Muscle of leg (tissue), 16 donors: ENCODE measurements at places on chromosomes 2 and 18. TPM values are rescaled to one million over a fixed set of nuclear protein-coding genes. Genes with fewer than 3 reads are reported as not detected.

The IL1RL2 gene
- 0.27 TPM for total RNA-seq

The ACOXL gene
- 0.09 TPM for total RNA-seq

The PLEK gene
- 4.4 TPM for total RNA-seq

The GORASP2 gene
- 24.6 TPM for total RNA-seq

The TRIM43 gene
- total RNA-seq: not detected

- H3K4me3 ChIP-seq: no peak overlapping the region
- no peaks in the 10 kb centered on the region for H3K36me3 ChIP-seq
- no peak overlapping the region for H3K27ac ChIP-seq
- peaks cover 50% of the 10 kb centered on the region for H3K4me1 ChIP-seq
- no peak for DNase-seq
Observed at GRCh38 chr2:237192881-237193280, 107.2 kb downstream of the COPS8 start.

DNA sequence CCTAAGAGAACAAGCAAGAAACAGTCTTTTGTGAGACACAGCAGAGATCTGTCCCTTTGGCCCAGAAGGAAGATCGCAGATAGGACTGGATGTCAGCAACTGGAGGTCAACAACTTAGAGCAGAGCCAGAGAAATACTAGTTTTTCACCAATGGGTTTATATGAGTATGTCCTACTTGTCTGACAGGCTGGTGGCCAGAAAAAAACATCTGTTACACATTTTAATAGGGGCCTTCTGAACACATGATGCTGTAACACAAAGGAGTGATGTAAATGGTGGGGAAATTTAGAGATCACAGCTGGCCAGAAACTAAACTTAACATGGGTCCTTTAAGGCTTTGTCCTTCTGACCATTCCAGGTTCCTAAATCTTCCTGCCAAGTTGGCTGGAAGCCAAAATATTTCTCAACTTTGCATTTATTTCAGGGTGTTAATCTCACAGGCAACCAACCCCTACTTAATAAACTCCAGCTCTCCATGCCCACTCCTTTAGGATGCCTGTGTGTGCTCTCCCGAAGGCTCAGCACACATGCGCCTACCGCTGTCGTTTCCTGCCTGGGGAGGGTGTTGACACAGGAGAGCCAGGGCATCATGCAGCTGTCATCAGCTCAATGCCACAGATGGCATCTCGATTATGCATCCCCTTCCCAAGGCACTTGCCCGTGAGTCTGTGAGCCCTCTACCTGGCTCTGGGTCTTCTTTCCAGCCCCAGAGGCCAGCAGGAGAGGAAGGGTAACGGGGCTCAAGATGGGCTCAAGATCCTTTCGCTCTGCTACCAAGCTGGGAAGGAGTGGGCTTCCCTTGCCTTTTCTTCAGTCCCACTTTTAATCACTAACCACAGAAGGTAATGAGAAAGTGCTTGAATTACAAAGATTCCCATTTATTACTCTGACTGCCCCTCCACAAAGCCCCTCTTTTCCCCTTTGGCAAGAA lies 252.5 kb downstream of the ETAA1 start:
- H3K27me3 ChIP-seq: peaks cover 5% of the 10 kb centered on the region
- peaks cover 22% of the 10 kb centered on the region for H3K4me1 ChIP-seq
- H3K27ac ChIP-seq: peak overlapping the region; percentile 73
- H3K36me3 ChIP-seq: no peaks in the 10 kb centered on the region

GRCh38 chr2:62263076-62263715 lies 67.3 kb downstream of the B3GNT2 start:
- H3K4me3 ChIP-seq: no peak overlapping the region
- no peak for DNase-seq
- H3K27me3 ChIP-seq: no peaks in the 10 kb centered on the region
- H3K27ac ChIP-seq: no peak overlapping the region
- H3K4me1 ChIP-seq: no peaks in the 10 kb centered on the region

DNA sequence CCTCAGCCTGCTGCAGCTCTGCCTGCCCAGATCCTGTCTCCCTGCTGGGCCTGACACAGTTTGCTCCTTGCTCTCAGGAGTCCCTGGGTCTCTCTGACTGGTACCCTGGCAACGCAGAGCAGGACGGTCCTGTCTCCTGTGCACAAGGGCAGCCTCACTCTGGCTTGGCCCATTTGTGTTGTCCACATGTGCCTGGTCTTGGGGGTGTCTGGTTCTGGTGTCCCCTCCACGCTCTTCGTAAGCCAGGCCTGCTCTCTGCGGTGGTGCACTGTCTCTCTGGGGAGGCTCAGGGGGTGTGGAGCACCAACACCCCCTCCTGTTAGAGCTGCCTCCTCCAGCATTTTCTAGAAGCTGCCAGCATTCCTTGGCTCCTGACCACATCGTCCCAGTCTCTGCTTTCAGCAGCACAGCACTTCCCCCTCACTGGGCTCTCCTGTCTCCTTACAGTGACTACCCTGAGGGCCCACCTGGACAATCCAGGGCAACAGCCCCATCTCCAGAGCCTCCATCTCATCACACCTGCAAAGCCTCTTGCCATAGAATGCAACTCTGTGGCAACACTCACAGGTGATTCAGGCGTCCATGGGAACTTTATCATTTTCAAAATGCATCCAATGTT lies 235.6 kb upstream of the HS6ST1 start:
- no peak overlapping the region for H3K4me3 ChIP-seq
- no peaks in the 10 kb centered on the region for H3K27me3 ChIP-seq
- peaks cover 27% of the 10 kb centered on the region for H3K4me1 ChIP-seq
- H3K36me3 ChIP-seq: no peaks in the 10 kb centered on the region

GRCh38 chr2:152071092-152071491 lies 27.8 kb downstream of the CACNB4 start:
- H3K4me1 ChIP-seq: no peaks in the 10 kb centered on the region
- DNase-seq: peak; percentile 61
- no peaks in the 10 kb centered on the region for H3K27me3 ChIP-seq
- H3K36me3 ChIP-seq: no peaks in the 10 kb centered on the region
- no peak overlapping the region for H3K4me3 ChIP-seq

DNA sequence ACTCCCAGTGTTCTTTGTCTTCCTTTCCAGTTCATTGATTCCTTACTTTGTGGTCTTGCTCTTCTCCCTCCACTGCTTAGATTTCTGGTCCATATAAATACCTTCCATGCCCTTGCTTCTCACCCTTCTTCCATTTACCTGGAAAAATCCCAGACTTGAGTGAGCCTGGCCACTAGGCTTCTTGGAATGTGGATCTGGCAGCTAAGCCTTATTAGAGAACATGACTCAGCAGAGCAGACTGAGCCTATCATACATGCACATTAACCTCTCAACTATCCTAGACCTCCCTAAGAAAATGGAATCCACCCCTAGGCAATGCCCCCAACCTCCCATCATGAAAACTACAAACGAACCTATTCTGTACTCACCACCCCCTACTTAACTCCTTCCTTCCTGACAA lies 127.7 kb downstream of the RHBDD1 start:
- H3K4me3 ChIP-seq: no peak overlapping the region
- no peaks in the 10 kb centered on the region for H3K4me1 ChIP-seq
- H3K27ac ChIP-seq: no peak overlapping the region
